ENCODE measurements at places on chromosomes 4 and X.
A peak's percentile ranks its signal among the peaks of the same experiment; 100 is the strongest.

DNA sequence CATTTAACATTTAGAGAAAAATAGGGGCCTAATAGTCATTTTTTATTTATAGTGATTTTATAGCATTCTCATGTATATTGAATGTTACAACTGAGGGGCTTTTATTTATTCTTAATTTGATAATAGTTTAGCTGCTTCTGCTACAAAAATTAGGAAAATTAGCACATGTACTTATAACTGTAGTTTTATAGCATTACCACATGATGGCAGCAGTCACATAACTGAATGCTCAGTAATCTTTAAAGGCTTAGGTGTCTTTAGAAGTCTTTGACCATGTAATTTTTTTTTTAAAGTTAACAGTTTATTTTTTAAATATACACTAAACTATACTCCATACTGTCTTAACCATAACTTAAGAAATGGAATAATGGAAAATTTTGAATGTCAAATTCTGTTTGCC, 136.6 kb downstream of the STAG2 start:
- peak; percentile 36 for DNase-seq

- DNase-seq, result no peak
Observed at GRCh38 chr4:91990726-91991125, 313.0 kb upstream of the GRID2 start.

GRCh38 chrX:109312757-109313156, 169.1 kb downstream of the GUCY2F start:
- no peak for DNase-seq

DNA sequence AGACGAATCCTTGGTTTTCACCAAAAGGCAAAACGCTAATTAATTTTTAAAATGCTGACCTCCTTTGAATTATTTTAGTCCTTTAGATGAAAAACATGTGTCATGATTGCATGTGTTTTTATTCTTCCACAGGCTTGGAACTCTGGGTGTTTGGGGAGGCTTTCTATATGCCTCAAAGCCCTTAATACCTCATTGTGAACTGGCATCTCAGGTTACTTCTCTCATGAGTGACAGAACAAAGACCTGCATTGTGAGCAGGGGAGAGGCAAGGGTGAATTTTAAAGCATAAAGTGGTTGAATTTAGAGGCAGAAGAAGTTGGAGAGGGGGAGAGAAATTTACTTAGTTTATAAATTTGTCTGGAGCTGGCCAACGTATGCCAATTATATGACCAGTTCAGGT, 119.5 kb downstream of the ARSF start:
- DNase-seq, result no peak

- DNase-seq, result no peak
Observed at GRCh38 chr4:1784789-1785591, 8.1 kb upstream of the FGFR3 start.

DNA sequence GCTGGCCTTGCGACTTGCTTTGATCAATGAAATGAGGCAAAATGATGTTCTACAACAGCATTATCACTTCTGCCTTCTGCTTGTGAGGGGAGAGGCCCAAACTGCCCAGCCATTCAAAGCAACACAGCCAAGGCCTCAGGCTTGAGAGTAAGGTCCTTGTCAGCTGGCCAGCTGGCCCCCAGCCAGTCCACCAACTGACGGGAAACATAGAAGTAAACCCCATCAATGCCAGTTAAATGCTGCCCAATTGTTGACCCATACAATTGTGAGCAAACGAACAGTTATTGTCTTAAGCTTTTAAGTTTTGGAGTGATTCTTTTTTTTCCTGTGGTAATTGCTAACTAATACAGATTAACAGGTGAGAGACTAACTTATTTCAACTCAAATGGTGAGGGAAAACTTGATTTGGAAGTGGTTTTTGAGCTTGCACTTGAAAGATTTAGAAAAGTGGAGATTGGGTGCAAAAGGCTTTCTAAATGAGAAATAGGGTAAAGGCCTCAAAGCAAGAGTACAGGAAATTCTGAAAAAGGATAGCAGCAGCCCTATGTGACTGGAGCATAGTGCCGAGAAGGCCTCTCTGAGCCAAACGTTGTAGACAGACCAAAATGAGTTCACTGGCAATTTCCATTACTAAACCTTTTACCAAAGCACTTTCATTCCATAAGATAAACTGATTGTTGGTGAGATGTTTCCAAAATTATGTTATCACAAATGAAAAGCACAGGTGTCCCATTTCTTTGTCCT, 66.9 kb downstream of the ARHGEF38 start:
- no peak for DNase-seq

- no peak for DNase-seq
Observed at GRCh38 chrX:120536061-120536460, 24.7 kb downstream of the CUL4B start.

DNA sequence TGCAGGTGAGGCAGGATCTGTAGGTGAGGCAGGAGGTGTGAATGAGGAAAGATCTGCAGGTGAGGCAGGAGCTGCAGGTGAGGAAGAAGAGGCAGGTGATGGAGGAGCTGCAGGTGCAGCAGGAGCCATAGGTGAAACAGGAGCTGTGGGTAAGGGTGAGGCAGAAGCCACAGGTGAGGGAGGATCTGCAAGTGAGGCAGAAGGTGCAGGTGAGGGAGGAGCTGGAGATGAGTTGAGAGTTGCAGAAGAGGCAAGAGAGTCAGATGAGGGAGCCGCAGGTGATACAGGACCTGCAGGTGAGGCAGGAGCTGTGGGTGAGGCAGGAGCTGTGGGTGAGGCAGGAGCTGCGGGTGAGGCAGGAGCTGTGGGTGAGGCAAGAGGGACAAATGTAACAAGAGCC, 27.1 kb upstream of the PNMA3 start:
- DNase-seq, result no peak

- DNase-seq, result no peak
Observed at GRCh38 chrX:47285836-47286320, 53.1 kb downstream of the USP11 start.

DNA sequence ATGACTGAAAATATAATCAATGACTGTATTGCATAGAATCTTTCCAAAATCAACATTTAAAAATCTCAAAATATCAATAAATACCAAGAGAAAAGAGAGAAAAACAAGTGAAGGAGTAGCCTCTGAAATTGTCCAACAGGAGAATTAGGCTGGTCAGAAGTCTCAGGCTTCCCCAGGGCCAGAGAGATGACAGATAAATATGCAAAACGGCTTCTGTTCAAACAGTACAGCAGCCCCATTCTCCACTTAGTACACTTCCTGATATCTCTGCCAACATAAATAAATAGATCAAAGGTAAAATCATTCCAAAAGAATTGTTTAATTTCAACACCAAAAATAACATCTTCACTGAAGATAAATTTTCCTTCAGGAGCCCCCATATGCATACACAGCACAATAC, 204.7 kb upstream of the GABRA2 start:
- DNase-seq, result no peak

DNA sequence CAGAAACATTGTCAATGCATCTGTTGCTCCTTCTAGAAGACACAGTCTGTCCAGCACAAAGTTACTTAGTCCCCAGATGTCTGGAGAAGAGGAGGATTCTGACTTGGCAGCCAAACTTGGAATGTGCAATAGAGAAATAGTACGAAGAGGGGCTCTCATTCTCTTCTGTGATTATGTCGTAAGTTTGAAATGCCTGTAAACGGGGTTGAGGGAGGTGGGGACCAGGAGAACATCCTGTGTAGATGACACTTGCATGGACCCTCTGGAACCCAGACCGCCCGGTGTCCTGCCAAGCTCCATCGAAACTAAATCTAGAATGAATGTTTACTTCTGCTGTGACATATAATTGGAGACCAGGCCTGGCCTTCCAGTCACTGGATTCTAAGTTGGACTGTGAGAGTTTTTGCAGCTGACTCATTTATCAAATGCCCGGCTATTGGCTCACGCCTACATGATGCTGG, 45.0 kb upstream of the MSANTD1 start:
- DNase-seq, result no peak

GRCh38 chrX:148354916-148355315, 145.5 kb upstream of the AFF2 start:
- no peak for DNase-seq

GRCh38 chr4:151099976-151100417, 569 bp downstream of the RPS3A start:
- DNase-seq, result no peak

DNA sequence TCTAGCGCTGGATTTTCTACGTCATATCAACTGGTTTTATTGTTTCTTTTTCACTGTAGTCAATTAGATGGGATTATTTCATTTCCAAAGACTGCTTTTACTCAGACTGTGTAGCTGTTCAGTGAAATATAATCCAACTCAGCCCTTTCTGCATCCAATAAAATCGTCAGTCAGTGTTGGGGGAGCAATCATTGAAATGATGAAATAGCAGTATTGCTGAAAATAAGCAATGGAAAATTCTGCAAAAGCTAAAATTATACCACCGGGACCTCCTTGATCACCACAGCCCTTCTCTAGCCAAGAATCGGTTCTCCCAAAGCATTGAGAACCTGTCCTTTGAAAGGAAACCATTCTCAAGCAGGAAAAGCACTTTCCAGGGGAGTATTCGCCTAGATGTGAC, 243.1 kb upstream of the TENM3 start:
- DNase-seq, result no peak

- DNase-seq, result no peak
Observed at GRCh38 chrX:13047759-13048158, 3.3 kb upstream of the FAM9C start.

DNA sequence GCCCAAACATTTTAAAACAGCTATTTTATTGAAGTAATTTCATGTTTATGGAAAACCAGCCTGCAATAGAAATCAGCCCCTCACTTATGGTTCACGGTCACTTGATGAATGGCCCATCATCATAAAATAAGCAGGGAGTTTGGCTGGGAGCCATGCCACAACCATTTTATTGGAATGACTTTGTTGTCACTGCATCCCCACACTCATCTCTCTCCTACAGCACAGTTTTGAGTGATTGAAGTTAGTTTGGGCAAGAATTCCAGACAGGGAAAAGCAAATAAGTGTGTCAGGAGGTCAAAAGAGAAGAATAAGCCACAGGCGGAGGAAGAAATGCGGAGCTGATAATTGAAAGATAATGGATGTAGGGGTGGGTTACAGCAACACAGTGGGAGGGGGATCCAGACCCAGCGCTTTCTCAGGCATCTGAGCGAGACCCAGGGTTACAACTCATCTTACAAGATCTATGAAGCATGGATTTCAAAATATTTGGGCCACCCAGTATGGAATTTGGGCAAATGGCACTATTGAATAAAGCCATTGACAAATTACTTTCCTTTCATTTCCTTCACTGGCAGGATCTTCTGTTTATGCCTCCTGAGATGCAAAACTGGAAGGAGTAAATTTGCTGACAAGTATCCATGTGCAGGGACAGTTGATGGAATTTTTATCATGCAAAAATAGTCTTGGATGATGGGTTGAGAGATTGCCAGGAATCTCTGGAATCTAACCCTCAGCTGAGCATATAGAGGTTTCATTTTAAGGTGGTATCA, 100.8 kb downstream of the SHROOM3 start:
- DNase-seq, result no peak

GRCh38 chr4:40912460-40913184, 162.9 kb downstream of the NSUN7 start:
- DNase-seq, result no peak

DNA sequence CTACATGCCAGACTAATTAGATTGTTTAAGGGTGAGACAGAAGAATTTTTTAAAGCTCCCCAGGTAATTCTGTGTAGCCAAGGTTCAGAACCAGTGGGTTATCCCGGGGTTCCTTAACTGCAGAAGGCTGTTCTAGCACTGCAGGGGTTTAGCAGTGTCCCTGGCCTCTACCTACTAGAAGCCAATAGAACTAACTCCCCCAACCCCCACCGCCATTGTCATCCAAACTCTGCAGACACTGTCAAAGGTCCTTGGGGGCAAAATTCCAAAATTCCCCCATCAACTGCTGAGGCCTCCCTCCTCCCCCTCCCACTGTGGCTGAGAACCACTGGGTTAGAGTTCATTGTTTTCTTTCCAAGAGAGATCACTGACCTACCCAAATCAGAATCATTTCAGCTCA, 66.4 kb downstream of the MOSPD2 start:
- DNase-seq, result no peak

GRCh38 chrX:38651625-38652601, 90.6 kb downstream of the TSPAN7 start:
- DNase-seq, result no peak

- DNase-seq, result no peak
Observed at GRCh38 chr4:66974665-66975064, 570.6 kb downstream of the CENPC start.

- DNase-seq, result no peak
Observed at GRCh38 chr4:3234171-3235029, 14.6 kb upstream of the MSANTD1 start.

GRCh38 chr4:67933755-67934154, 29.5 kb downstream of the TMPRSS11A start:
- DNase-seq, result no peak

DNA sequence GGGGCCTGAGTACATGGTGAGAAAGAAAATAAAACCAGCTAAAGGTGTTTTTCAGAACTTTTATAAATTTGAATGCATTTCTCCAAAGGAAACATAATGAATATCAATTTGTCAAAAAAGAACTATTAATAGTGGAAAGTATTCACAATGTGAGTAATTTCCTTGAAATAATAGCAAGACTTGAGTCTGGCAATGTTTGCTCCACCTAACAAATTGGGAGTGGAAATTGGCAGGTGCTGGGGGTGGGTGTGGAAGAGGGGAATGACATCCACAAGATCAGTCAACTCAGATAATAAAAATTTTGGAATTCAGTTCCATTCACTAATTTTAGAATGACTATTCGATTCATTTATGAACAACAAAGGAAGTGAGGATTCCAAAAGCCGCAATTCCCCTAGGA, 884.8 kb upstream of the SLIT2 start:
- DNase-seq, result no peak

DNA sequence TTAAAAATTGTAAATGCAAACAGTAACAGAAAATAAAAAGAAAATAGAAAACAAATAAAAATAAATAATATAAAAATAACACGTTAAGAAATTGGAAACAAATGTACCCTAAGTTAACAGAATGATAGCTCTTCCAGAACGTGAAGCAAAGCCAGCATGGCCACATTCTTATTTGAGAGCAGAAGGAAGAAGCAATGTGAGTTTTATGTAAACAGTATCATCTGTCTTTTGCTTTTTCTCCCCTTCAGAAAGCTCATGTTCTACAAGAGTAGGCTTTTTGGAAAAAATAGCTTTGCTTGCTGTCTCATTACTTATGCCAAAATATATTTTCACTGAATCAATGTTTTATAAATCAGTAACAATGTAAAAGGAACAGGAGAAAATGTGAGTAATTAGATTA, 18.7 kb downstream of the NPY2R start:
- DNase-seq, result no peak

DNA sequence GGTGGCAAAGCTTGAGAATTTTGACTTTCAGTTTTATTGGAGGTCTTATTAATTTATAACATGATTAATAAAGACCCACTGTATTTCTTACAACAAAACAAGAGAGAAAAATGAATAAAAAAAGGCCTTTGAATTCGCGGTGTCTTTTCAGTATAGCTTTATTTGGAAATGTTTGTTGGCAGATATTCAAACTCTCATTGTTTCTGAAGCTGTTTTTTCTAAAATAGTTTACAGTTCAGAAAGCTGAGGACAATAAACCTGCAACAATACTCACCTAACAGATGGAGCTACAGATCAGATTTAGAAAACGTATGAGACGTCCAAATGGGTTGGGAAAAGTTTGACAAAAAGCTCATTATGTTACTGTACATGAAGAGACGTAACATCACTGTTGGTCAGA, 2.4 kb upstream of the SPARCL1 start:
- no peak for DNase-seq

Data from activated CD4-positive, alpha-beta T cell treated with anti-CD3 and anti-CD28 coated beads, Interleukin-10, Interleukin-2, amounts not matched to agents 100 ng/mL and 50 ng/mL, durations not matched to agents 16 hours and 8 hours (primary cell).